ENCODE measurements at places on chromosomes 7 and 10.

DNA sequence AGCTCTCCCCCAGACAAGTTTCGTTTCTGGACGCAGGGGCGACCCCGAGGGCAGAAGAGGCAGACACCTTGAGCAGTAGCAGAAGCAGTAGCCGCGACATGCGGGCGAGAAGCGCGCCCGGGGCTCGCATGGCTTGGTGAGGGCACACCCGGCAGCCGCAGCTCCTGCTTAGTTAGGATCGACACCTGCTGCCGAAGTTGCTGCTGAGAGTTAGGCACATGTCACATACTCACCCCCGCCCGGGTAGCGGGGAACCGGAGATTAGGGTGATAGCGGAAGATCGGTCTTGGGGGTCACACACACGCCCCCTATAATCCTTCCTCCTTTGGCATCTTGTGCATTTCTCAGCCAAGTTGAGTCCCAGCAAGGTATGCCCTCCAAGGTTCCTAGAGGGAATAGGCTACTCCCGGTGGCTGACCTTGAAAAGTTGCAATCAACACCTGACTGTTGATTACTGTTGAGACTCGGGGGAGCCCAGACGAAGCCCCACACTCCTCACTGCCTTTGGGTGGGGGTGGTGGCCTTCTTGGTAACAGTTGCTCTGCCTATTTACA is 668 bp downstream of the GPR37 start:
- peak overlapping the region; percentile 19 for H3K4me3 ChIP-seq
- DNase-seq: peak; percentile 1
- no peaks in the 10 kb centered on the region for H3K27me3 ChIP-seq
- peaks cover 9% of the 10 kb centered on the region for H3K4me1 ChIP-seq

DNA sequence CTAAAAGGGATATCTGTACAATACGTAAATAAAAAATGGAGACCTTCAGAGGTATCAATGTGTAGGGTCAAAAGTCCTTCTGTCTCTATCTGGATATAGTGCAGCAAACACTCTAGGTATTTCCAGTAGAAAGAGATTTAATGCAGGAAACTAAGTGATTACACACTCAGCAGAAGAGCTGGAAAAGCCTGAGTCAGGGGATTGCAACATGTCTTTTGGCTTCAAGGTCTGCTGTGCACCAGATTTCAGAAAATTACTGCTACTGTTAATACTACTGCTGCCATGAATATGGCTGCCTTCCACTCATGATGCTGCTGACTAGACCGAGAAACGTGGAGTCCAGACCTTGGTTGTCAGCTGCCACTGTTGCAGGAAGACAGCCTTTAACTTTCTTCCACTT is 94.9 kb upstream of the DLX6 start:
- no peak for DNase-seq
- H3K4me1 ChIP-seq: no peaks in the 10 kb centered on the region
- H3K27me3 ChIP-seq: no peaks in the 10 kb centered on the region
- no peak overlapping the region for H3K4me3 ChIP-seq
- H3K36me3 ChIP-seq: no peaks in the 10 kb centered on the region
- no peak overlapping the region for H3K27ac ChIP-seq

DNA sequence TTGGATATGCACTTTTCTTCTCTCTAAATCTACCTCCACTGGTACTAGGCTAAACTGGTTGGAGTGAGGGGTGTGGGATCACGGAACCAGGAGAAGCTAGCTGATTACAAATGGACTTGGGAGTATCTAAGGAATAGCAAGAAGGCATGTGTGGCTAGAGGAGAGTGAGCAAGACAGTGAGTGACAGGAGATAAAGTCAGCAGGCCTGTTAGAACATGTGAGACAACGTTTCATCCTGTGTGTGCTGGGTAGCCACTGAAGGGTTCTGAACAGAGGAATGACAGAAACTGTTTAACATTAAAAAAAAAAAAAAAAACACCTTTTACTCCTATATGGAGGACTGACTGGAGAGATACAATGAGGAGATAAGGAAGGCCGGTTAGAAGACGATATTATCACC is 51.7 kb downstream of the ZNF438 start:
- no peak overlapping the region for H3K4me3 ChIP-seq
- H3K4me1 ChIP-seq: no peaks in the 10 kb centered on the region
- no peak overlapping the region for H3K27ac ChIP-seq
- no peaks in the 10 kb centered on the region for H3K27me3 ChIP-seq

- H3K27ac ChIP-seq: no peak overlapping the region
- H3K4me3 ChIP-seq: no peak overlapping the region
- no peak for DNase-seq
- H3K36me3 ChIP-seq: no peaks in the 10 kb centered on the region
- no peaks in the 10 kb centered on the region for H3K27me3 ChIP-seq
Measured at GRCh38 chr7:136956232-136956631, 87.8 kb downstream of the CHRM2 start.

- H3K4me3 ChIP-seq: no peak overlapping the region
- H3K27ac ChIP-seq: no peak overlapping the region
- H3K27me3 ChIP-seq: no peaks in the 10 kb centered on the region
- no peaks in the 10 kb centered on the region for H3K4me1 ChIP-seq
- no peak for DNase-seq
Measured at GRCh38 chr7:107023522-107024151, 20.9 kb upstream of the PRKAR2B start.

DNA sequence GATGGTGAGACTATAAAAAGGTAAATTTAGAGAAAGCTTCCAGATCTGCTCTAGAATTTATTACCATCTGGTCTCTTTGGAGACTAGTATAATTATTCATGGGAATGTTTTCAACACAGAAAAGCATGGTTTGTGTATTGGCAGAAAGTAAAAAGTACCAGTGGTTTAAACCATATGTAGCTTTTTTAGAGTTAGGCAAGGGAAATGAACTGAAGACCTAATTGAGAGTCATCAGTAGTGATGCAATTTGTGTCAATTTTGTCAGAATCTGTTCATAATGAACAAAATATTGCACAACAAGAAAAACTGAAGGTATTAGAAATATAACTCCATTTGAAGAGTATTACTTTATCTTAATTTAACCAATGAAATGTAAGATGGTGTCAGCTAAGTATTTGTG is 181.4 kb downstream of the ADK start:
- H3K27ac ChIP-seq: no peak overlapping the region
- no peaks in the 10 kb centered on the region for H3K4me1 ChIP-seq
- no peaks in the 10 kb centered on the region for H3K36me3 ChIP-seq
- DNase-seq: no peak
- H3K27me3 ChIP-seq: no peaks in the 10 kb centered on the region
- H3K4me3 ChIP-seq: no peak overlapping the region

- H3K27me3 ChIP-seq: no peaks in the 10 kb centered on the region
- H3K4me3 ChIP-seq: no peak overlapping the region
- H3K36me3 ChIP-seq: no peaks in the 10 kb centered on the region
- no peaks in the 10 kb centered on the region for H3K4me1 ChIP-seq
Measured at GRCh38 chr10:124196659-124197058, 103.3 kb upstream of the CHST15 start.

- H3K4me1 ChIP-seq: no peaks in the 10 kb centered on the region
- no peak for DNase-seq
- H3K27me3 ChIP-seq: no peaks in the 10 kb centered on the region
Measured at GRCh38 chr10:28715246-28715645, 37.9 kb downstream of the BAMBI start.

GRCh38 chr10:86117051-86117450 is 249.5 kb downstream of the GRID1 start:
- no peak for DNase-seq
- H3K4me1 ChIP-seq: no peaks in the 10 kb centered on the region
- no peak overlapping the region for H3K4me3 ChIP-seq

- no peak for DNase-seq
- no peak overlapping the region for H3K4me3 ChIP-seq
- H3K27me3 ChIP-seq: no peaks in the 10 kb centered on the region
- no peak overlapping the region for H3K27ac ChIP-seq
Measured at GRCh38 chr10:127458016-127458810, 90.9 kb upstream of the NPS start.

DNA sequence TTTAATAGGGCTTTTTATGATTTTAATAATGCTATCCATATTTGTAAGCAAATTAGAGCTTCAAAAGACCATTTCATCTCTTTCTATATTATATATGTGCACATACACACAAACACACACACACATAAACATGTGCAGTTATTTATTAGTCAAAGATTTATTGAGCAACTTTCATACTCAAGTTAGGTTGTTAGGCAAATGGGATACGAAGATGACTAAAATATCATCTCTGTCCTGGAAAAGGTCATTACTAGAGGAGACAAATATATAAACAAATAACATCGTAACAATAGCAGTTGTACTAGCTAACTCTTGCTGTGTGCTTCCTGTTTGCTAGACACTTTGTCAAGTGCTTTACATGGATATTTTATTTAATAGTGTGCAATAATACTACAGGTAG is 307.9 kb downstream of the SNX13 start:
- H3K27me3 ChIP-seq: no peaks in the 10 kb centered on the region
- H3K27ac ChIP-seq: no peak overlapping the region
- no peaks in the 10 kb centered on the region for H3K4me1 ChIP-seq
- H3K36me3 ChIP-seq: no peaks in the 10 kb centered on the region

- DNase-seq: no peak
- no peaks in the 10 kb centered on the region for H3K4me1 ChIP-seq
- H3K36me3 ChIP-seq: no peaks in the 10 kb centered on the region
- no peak overlapping the region for H3K4me3 ChIP-seq
Measured at GRCh38 chr10:107423903-107424302, 259.4 kb upstream of the SORCS1 start.

- H3K36me3 ChIP-seq: no peaks in the 10 kb centered on the region
- H3K27ac ChIP-seq: no peak overlapping the region
- H3K4me3 ChIP-seq: no peak overlapping the region
- no peaks in the 10 kb centered on the region for H3K4me1 ChIP-seq
- no peak for DNase-seq
Measured at GRCh38 chr10:25068152-25069058, 52.0 kb downstream of the THNSL1 start.

GRCh38 chr7:47832105-47832715 is 116.1 kb downstream of the PKD1L1 start:
- DNase-seq: no peak
- H3K27ac ChIP-seq: no peak overlapping the region
- no peaks in the 10 kb centered on the region for H3K36me3 ChIP-seq
- H3K4me3 ChIP-seq: no peak overlapping the region

- H3K36me3 ChIP-seq: peaks cover 4% of the 10 kb centered on the region
- no peaks in the 10 kb centered on the region for H3K27me3 ChIP-seq
- DNase-seq: no peak
- peak overlapping the region; percentile 86 for H3K4me3 ChIP-seq
- H3K4me1 ChIP-seq: peaks cover 11% of the 10 kb centered on the region
Measured at GRCh38 chr10:121974019-121974534, 940 bp downstream of the NSMCE4A start.

GRCh38 chr10:33134011-33134751 is 176.2 kb upstream of the ITGB1 start:
- no peaks in the 10 kb centered on the region for H3K36me3 ChIP-seq
- no peak overlapping the region for H3K27ac ChIP-seq
- H3K27me3 ChIP-seq: no peaks in the 10 kb centered on the region
- H3K4me1 ChIP-seq: peaks cover 85% of the 10 kb centered on the region

- H3K27me3 ChIP-seq: no peaks in the 10 kb centered on the region
- H3K36me3 ChIP-seq: no peaks in the 10 kb centered on the region
- H3K27ac ChIP-seq: no peak overlapping the region
- no peaks in the 10 kb centered on the region for H3K4me1 ChIP-seq
Measured at GRCh38 chr7:22717760-22718159, 9.2 kb upstream of the IL6 start.

GRCh38 chr10:11272915-11273389 is 255.3 kb downstream of the CELF2 start:
- H3K4me1 ChIP-seq: peaks cover 4% of the 10 kb centered on the region
- no peak overlapping the region for H3K27ac ChIP-seq
- H3K4me3 ChIP-seq: no peak overlapping the region
- no peak for DNase-seq
- no peaks in the 10 kb centered on the region for H3K27me3 ChIP-seq

DNA sequence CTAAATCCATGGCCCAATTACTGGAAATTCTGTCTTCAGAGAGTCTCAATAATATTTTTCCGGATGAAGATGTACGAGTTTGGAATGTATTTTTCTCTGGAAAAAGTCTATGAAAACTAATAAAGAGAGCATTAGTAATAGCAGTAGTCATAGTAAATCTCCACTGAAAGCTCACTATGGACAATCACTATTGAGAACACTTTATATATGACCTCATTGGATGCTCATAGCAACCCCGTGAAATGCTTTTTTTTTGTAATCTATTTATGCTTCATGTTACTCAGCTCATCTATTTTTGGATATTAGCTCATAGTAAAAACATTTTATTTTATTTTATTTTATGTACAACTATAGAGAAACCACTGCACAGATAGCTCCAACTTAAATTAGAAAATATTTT is 94.3 kb upstream of the MYO3A start:
- H3K4me3 ChIP-seq: no peak overlapping the region
- no peaks in the 10 kb centered on the region for H3K27me3 ChIP-seq
- no peaks in the 10 kb centered on the region for H3K4me1 ChIP-seq
- H3K27ac ChIP-seq: no peak overlapping the region
- no peak for DNase-seq

GRCh38 chr7:36784991-36785940 is 61.0 kb upstream of the AOAH start:
- H3K4me1 ChIP-seq: peaks cover 59% of the 10 kb centered on the region
- H3K27me3 ChIP-seq: no peaks in the 10 kb centered on the region
- peak; percentile 84 for DNase-seq
- peak overlapping the region; percentile 78 for H3K27ac ChIP-seq

DNA sequence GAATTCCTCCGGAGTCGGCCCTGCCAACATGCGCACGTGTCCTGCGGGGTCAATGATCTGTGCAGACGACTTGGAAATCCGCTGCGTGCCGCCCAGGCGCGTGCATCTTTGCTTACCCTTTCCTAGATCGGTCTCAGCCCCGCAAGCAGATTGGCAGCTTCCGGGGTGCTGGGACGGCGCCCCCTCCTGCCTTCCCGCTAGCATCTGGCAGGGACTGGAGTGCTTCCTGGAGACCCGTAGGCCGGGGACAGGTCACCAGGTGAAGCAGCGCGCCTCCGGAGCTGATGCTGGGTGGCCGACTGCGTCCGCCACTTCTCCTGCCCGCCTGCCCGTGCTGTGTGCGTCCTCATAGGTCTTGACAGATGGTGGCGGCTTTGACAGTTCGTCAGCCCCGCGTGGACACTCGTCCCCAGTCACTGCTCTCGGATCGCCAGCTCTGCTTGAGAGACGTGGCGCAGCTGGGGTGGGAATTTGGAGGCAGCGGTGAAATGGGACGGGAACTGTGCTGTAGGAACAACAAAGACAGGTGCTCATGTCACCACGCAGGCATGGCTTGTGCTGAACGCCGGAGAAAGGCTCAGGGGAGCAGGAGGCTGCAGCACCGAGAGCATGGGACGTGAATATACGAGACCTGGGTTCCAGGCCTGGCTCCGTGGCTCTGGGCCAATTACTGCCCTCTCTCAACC is 21.9 kb upstream of the KCNK18 start:
- H3K27me3 ChIP-seq: no peaks in the 10 kb centered on the region
- DNase-seq: peak; percentile 16
- no peaks in the 10 kb centered on the region for H3K36me3 ChIP-seq
- peaks cover 7% of the 10 kb centered on the region for H3K4me1 ChIP-seq
- H3K4me3 ChIP-seq: peak overlapping the region; percentile 57
- no peak overlapping the region for H3K27ac ChIP-seq

- H3K27ac ChIP-seq: no peak overlapping the region
- H3K4me1 ChIP-seq: peaks cover 20% of the 10 kb centered on the region
- H3K27me3 ChIP-seq: peaks cover 61% of the 10 kb centered on the region
- H3K36me3 ChIP-seq: no peaks in the 10 kb centered on the region
- no peak for DNase-seq
- H3K4me3 ChIP-seq: no peak overlapping the region
Measured at GRCh38 chr10:123140983-123141390, 5.2 kb downstream of the HMX3 start.

- no peaks in the 10 kb centered on the region for H3K36me3 ChIP-seq
- no peak for DNase-seq
- H3K4me3 ChIP-seq: no peak overlapping the region
- no peaks in the 10 kb centered on the region for H3K4me1 ChIP-seq
- no peak overlapping the region for H3K27ac ChIP-seq
- no peaks in the 10 kb centered on the region for H3K27me3 ChIP-seq
Measured at GRCh38 chr10:133481657-133482056, 27.9 kb downstream of the SCART1 start.

Measured in naive thymus-derived CD4-positive, alpha-beta T cell (primary cell).